NCI-H1694 treated with DMSO at 0.1 percent for 48 hours (cell line): ENCODE measurements at places on chromosomes 3 and 15.

GRCh38 chr3:10609134-10609533, 103.7 kb upstream of the ATP2B2 start:
- DNase-seq = no peak

DNA sequence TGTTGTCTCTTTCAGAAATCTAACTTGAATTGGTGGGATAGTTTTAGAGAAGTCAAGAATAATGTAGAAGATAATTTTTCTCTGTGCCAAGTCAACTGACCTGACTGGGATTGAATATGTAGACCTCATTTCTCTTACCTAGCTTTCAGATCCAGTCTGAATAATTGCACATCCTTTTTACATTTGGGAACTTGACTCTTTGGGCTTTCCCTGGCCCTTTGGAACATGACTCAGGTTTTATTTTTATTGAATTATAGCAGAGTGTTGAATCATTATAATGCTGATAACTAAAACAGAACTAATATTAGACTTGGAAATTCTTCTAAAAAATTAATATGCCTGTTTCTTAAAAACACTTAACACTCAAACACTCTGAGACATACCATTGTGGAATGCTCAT, 76.5 kb downstream of the PFN2 start:
- no peak for DNase-seq

DNA sequence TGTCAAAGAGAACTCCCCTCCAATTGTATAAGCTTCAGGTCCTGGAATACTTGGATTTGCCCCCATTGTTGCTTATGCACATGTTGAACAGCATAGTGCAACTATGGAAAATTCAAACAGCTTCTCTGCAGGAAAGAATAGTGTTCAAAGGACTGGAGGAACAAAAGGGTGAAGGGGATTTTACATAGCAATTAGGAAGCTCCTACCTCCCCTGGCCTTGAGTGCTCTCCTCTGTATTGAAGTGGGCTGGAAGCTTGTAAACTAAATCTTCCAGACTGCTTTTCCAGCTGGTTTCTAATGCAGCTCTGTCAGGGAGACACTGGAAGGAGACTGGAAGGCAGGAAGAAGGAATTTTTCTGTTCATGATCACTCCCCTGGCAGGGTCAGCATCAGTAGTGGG, 7.2 kb upstream of the ELP6 start:
- DNase-seq = no peak

DNA sequence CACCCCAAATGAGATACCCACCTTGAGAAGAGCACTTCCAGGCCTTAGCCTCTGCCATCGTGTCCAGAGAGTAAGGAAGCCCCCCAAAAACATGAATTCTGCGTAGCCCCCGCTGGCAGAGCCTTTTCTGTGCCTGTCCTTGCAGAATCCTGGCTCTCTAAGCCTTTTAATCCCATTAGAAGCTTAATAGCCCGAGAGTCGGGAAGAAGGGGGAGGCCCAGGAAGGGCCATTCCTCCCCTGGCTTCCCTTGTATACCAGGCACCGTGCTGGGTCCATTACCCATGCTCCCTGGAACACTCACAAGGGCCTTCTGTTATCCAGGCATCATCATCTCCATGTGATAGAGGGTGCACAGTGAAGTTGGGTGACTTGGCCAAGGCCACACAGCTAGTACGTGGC, 7.1 kb downstream of the SPTBN5 start:
- DNase-seq = no peak

DNA sequence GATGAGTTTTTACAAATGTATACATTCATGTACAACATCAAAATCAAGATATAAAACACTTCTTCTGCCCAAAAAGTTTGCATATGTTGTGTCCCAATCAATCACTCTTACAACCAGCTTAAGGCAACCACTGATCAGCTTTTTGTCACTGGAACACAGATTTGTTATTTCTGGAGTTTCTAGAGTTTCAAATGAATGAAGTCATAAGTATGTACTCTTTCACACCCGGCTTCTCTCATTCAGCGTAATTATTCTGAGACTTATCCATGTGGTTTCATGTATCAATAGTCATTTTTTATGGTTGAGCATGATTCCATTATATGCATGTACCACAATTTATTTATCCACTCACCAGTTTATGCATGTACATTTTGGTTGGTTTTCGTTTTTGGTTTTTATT, 53.0 kb upstream of the CORO2B start:
- DNase-seq = no peak

GRCh38 chr15:69704700-69705099, 252.1 kb downstream of the RPLP1 start:
- DNase-seq = no peak

- DNase-seq = no peak
These were observed 27.7 kb downstream of the NR2F2 start for GRCh38 chr15:96358001-96358801.

DNA sequence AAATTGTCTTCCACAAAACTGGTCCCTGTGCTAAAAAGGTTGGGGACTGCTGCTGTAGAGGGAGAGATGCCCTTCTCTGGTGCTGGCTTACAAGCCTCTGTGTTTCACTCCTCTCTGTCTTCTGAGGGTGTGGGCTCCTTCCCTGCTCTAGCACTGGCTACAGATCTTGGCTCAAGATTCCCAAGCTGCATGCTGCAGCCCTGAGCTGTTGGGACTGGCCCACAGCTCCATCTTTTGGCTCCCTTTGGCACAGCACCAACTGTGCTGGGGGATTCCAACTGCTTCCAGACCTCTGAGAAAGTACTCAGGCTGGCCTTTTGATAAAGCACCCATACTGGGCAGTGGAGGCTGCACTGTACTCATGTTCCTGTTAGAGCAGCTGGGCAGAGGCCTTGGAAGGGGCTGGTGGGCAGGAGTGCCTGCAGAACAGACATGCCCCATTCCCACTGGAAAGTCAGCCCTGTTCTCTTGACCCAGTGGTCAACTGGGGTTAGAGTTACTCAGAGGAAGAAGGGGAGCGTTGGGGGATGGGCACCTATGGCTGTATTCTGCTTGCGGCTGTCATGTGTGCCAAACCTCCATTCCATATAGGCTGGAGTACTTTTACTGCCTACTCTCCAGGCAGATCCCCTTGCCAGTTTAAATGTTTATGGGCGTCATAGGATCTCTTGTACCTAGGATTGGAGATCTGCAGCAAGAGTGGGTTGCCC, 55.7 kb downstream of the GALK2 start:
- DNase-seq = no peak

DNA sequence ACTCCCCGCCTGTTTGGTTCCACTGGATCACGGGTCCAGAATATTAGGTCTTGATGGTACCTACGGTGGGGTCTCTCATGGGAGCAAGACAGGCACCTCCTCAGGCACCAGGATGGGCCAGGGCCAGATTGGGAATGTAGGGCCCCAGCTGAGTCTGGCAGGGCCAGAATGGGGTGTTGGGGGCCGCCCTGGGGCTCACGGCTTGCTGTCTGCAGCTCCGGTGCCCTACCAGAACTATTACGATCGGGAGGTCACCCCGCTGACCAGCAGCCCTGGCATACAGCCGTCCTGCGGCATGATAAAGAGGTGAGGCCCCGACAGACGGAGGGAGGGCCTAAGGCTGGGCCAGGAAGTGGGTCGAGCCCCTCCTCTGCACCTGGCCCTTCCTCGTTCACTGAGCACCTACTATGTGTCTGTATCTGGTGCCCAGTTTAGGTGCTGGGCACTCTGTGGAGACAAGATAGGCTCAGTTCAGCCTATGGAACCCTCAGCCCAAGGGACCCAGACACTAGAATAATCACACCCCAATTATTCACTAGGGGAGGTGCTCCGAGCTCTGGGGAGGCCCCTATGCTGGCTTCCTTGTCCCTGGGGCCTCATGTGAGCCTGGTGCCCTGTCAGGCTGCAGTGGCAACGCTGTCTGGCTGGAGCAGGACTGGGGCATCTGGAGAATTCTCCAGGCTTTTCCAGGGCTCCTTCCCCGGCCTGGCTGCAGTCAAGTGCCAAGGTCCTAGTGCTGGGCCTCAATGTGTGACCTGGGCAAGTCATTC, 37.9 kb downstream of the PSTPIP1 start:
- DNase-seq = no peak

DNA sequence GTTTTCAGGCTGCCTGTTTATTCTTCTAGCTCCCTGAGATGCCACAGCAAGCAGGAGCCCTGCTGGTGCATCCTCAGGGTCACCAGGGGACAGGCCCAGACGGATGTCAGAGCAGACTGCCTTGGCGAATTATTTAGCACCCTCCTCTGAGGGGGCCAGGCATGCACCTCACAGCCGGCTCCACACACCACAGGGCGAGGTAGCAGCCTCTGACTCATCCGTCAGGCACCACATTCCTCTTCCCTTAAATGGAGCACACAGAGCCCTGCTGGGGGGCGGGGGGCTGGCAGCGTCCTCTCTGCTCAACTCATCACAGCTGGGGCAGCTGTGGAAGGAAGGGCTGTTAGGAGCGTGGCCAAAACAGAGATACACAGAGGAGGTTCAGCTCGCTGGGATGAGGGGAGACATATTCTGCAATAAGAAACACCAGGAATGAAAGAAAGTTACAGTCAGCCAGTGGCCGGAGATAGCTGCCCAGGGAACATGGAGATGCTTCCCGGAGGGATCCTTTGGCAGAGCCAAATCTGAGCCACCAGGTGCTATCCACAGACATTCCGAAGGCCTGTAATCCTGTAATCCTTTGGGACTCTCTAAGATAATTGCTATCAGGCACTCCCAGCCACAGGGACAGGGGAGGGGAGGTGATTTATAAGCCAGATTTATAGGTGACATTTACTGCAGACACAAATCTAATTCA, 13.9 kb upstream of the PRICKLE2 start:
- DNase-seq = peak; percentile 46

GRCh38 chr3:77837456-77838025, 797.6 kb downstream of the ROBO2 start:
- no peak for DNase-seq

GRCh38 chr15:51561271-51561670, 61.3 kb downstream of the DMXL2 start:
- DNase-seq = no peak

GRCh38 chr15:23853286-23853685, 166.2 kb upstream of the NDN start:
- DNase-seq = no peak

DNA sequence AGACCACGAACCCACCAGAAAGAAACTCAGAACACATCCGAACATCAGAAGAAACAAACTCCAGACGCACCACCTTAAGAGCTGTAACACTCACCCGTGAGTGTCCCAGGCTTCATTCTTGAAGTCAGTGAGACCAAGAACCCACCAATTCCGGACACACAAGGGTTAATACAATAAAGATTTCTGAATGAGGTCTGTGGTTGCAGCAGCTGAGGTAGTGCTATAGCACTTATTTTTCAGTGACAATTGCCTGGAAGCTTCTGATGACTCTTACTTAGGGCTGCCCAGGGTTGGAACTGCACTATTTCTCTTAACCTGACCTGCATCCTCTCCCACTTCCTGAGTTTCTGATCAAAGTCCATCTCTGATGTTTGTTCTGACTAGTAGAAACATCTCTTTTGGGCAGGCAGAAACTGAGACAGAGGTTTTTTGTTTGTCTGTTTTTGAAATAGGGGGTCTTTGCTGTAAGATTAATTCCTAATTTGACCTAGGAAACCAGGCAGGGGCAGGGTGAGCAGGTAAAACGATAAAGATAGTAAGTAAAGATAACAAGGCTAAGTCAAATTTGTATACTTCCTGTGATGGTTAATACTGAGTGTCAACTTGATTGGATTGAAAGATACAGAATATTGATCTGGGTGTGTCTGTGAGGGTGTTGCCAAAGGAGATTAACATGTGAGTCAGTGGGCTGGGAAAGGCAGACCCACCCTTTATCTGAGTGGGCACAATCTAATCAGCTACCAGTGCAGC, 169.1 kb downstream of the GAP43 start:
- DNase-seq = no peak

GRCh38 chr3:169610888-169611291, 52.6 kb downstream of the MECOM start:
- no peak for DNase-seq

GRCh38 chr15:75578173-75578947, 755 bp downstream of the PTPN9 start:
- no peak for DNase-seq

- DNase-seq = no peak
These were observed 212.1 kb upstream of the P2RY1 start for GRCh38 chr3:152622811-152623167.

DNA sequence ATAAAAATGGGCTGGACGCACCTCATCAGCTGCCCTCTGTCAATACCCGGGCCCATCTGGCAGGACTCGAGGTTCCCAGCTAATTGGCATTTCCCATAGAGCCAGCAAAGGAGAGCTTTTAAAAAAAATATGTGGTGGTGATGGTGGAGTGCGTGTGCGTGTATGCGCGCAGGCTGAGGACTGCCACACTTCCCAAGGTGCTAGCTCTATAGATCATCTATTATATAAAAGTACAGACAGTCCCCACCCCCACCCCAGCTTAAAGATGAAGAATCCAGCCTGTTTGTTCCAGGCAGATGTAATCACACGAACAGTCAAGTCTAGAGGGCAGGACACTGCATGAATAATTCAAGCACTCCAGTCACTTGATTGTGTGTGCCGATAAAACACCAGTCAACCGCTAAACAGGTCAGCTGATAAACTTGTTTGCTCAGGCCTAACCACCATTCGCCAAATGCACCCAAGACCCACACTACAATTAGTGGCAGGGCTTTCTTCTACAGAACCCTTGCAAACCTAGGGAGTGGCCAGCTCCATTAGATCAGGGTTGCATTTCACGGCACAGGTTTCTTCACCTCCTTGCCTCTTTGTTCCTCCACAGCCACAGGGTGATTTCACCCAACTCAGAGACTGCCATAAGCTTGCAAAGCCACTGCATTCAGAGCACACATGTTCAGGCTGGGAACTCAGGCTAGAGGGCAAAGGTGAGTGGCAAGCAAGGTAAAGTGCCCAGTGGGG, 5.8 kb downstream of the TLE3 start:
- DNase-seq = no peak

GRCh38 chr3:131796558-131797198, 238.1 kb downstream of the CPNE4 start:
- no peak for DNase-seq

DNA sequence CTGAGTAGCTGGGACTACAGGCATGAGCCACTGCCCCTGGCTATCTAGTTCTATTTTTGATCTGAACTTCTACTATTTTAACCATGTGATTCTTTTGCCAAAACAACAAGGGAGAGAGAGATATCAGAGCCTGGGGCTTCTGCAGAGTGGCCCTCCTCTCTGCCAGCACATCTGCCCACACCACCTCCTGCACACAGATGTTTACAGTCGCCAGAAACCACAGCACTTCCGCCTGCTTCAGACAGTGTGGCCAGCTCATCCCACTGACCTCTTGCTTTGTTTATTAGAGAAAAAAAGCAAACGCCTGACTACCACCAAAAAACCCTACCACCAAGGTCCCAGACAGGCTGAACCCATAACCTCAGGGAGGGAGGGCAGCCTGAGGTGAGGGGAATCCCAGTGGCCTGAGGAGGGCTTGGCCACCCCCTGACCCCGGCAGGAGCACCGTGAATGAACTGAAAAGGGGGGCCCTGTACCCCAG, 85.9 kb upstream of the ABHD2 start:
- no peak for DNase-seq

DNA sequence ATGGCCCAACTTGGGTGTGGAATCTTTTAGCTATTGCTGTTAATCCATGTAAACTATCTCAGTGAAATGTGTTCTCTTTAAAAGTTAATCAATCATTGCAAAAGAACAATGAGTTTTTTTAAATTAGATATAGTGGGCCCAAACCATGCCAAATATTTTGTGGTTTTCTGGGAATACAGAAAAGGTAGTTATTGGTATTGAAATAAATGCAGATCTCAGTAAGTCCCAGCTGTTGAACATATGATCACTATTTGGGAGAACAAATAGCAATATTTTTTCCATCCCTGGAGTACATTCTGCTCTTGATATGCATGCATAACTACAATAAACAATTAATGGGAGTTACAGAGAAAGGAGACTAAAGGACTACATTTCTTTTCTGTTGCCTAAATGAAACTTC, 36.0 kb upstream of the LEKR1 start:
- DNase-seq = no peak

GRCh38 chr3:161275919-161276318, 54.8 kb downstream of the NMD3 start:
- no peak for DNase-seq
